AG04449 (cell line): ENCODE measurements at places on chromosomes 6 and 20.

- DNase-seq = no peak
Measured at GRCh38 chr6:9461188-9461587, 953.7 kb downstream of the TFAP2A start.

GRCh38 chr20:61850926-61851900 is 214.5 kb downstream of the TAF4 start:
- DNase-seq = peak; percentile 4

DNA sequence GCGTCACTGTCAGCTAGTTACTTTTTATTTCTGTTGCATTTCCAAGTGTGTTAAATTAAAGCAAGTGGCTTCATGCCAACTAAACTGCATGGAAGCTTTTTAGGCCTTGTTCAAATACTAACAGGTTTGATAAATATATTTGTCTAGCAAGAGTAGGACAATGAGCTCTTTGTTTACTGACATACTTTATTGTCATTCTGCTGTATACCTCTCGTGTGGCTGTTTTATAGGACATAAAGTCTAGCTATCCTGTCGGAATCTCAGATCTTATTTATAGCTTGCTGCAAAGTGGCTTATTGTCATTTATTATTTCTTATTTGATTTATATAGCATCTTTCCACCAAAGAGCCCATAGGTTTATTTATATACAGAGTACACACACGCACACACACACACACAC is 711.1 kb downstream of the KIF16B start:
- no peak for DNase-seq

GRCh38 chr6:79872303-79872702 is 75.0 kb downstream of the ELOVL4 start:
- DNase-seq = no peak

DNA sequence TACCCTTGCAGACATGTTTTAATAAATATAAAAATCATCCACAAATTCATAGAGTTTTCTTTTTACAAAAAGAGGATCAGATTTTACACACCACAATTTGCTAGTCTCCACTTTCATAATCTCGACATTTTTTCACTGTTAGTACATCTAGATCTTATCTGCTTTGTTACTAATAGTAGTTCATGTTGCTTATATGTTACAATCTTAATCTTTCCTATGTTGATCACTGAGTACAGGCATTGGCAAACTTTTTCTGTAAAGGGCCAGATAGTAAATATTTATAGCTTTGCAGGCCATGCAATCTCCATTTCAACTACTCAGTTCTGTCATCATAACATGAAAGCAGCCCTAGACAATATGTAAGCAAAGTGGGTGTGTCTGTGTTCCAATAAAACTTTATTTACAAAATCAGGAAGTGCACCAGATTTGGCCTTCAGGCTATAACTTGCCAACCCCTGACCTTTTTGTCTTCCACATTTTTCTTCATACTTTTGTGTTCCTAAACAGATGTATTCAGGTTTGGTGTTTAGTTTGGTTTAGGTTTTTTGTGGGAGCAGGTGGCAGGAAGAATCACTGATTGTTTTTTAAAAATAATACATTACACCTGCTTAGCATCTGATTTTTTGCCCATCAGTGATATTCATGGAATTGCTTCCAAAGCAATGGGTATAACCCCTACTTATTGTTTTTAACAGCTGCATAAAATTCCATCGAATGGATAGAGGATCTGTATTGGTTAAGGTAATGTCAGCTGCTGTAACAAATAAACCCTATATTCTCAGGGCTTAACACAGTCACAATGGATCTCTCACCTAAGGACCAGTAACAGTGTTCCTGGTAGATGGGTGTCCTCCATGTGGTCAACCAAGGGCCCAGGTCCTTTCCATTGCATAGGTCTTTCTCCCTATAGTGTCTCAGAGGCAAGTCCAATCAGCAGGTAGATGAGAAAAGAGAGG is 61.2 kb downstream of the EYA2 start:
- no peak for DNase-seq

- peak; percentile 19 for DNase-seq
Measured at GRCh38 chr6:109595998-109596397, 95.0 kb downstream of the AK9 start.

GRCh38 chr6:111556004-111556403 is 49.7 kb downstream of the TRAF3IP2 start:
- no peak for DNase-seq

DNA sequence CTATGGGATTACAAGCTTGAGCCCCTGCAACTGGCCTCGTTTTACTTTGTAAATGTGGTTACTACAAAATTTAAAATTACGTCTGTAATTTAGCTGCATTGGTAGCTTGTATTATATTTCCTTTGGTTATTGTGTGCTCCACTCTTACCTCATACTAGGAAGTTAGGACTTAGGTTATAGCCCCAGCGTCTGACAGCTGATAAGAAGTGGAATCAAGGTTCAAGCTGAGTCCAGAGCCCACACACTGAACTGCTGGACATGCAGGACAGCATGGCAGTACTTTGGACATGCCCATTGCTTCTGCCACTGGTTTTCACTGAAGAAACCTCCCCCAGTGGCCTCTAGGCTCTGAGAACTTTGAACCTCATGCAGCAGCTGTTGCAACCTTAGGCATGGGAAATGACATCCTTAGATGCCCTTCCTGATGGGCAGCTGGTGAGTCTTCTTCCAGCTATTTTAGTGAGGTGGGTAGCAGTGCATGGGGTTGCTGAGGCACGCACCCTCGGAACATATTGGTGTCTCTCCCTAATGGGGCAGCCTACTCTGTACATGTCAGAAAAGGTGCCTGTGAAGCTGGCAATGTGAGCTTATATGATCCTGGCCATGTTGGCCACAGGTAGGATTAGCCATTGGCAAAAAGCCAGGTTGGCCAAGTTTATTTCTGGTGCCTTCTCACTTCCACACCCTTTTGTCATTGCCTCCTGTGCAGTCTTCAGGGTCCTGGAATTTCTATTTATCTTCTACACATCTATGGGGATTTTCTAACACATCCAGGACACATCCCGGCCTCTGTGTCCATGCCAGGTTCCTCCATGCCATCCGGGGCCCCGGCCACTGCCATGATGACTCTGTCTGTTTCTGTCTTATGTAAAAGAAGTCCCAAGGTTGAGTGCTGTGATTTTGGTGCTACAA is 85.3 kb downstream of the CDS2 start:
- no peak for DNase-seq

DNA sequence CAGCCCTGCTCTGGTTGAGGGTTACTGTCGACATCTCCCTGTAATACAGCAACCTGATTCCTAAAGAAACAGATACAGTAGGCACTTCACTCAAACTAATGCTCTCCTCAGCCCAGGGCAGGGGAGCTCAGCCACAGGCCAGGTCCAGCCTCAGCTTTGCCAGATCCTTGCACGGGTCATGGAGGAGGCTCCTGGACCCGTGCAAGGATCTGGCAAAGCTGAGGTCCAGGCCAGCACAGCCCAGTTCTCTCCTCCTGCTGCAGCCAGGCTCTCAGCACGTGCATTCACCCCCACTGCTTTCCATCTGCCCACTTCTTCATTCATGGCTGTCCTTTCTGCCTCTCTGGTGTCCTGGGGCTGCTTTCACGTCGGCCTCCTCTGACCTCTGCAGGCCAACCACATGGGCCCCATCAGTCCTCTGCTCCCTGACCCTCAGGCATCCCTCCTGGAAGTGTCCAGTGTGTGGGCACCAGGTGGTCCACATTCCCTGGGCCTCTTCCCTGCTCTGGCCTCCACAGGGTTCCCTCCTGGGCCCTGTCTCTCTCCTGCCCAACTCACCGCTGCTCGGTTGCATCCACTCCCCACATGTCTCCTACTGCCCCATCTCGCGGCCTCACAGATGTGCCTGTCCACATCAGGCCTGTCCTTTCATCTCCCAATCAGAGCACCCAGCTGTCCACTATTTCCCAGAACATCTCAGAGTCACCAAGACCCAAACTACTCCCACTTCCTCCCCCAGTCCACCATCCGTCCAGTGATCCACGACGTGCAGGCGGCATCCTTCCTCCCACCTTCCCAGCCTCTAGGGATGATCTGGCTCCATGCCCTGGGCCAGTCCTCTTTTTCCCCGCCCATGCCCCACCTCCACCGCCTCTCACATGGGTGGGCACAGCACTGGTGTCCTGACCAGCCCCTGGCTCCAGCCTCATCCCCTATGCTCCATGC is 11.8 kb upstream of the CD93 start:
- DNase-seq = no peak

- DNase-seq = no peak
Measured at GRCh38 chr6:119428633-119429032, 79.1 kb upstream of the MAN1A1 start.

GRCh38 chr6:75266716-75267291 is 17.8 kb downstream of the TMEM30A start:
- DNase-seq = no peak

GRCh38 chr6:3835055-3835731 is 14.0 kb upstream of the FAM50B start:
- DNase-seq = no peak

GRCh38 chr6:65852369-65852852 is 145.4 kb upstream of the EYS start:
- no peak for DNase-seq

GRCh38 chr6:153816366-153816765 is 222.7 kb upstream of the OPRM1 start:
- no peak for DNase-seq

GRCh38 chr6:43737272-43738081 is 32.5 kb upstream of the VEGFA start:
- DNase-seq = no peak

- DNase-seq = no peak
Measured at GRCh38 chr20:645318-646106, 7.5 kb downstream of the SRXN1 start.

DNA sequence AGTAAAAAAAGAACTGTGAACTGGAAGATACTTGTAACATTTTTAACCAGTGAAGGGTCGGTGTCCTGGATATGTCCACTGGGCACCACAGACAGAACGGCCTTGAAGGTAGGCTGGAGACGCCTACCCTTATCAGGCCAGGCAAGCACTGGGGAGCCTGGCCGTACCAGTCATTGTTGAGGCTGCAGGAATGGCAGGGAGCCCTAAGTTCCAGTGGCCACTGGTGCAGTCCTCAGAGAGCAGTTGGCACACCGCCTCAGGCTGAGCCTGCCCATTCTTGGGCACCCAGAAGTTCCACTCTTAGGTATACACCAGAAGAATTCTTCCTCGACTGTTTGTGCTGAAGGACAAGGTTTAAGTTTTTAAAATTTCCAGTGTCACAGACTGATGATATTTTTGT is 20.5 kb downstream of the DNAJC5 start:
- DNase-seq = no peak

GRCh38 chr20:53611449-53611894 is 17.8 kb upstream of the ZNF217 start:
- DNase-seq = peak; percentile 98

- no peak for DNase-seq
Measured at GRCh38 chr20:4472906-4473305, 248.8 kb upstream of the PRND start.

- DNase-seq = peak; percentile 55
Measured at GRCh38 chr6:84892671-84893070, 128.3 kb upstream of the TBX18 start.

DNA sequence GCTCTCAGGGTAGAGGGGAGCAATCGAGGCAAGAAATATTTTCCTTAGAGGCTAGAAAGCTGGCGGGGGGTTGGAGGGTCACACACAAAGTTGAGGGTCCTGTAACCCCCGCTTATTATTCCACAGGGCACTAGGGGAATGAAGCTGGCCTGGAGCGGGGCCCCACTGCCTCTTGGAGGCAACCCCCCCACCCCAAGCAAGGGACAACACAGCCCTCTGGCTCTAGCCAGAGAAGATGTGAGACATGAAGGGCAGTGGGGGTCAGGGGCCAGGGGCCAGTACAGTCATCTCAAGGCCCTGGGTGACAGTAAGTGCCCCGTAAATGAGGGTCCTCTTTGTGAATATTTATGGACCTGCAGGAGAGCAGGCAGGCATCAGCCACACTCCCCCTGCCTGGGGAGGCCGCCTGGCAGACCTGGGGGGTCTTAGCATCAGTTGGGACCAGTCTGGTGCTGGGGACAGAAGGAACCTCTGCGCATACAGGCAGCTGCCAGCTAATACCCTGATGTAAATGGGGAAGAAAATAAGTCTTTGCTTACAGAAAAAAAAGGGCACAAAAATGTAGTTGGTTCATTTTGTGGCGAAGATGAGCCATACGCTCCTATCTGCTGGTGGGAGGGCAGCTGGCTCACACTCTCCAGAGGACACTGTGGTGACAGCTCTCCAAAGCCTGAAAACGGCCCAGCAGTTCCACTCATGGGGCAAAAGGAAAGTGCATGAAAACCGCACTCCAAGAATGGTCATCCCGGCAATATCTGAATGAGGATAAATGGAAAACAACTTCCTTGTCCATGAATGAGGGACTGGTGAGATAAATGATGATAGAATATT is 21.9 kb downstream of the SPATA2 start:
- DNase-seq = no peak

DNA sequence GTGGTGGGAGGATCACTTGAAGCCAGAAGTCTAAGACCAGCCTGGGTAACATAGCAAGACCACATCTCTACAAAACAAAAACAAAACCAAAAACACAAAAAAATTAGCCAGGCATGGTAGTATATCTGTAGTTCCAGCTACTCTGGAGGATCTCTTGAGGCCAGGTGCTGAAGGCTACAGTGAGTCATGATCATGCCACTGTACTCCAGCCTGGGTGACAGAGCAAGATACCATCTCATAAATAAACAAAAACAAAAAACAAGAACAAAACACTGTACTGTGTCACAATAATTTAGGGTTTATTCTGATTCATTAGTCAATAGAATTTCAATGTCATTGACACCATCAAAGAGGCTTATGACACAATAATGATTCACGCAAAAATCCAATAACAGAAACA is 1121.7 kb upstream of the MAP3K7 start:
- DNase-seq = no peak

DNA sequence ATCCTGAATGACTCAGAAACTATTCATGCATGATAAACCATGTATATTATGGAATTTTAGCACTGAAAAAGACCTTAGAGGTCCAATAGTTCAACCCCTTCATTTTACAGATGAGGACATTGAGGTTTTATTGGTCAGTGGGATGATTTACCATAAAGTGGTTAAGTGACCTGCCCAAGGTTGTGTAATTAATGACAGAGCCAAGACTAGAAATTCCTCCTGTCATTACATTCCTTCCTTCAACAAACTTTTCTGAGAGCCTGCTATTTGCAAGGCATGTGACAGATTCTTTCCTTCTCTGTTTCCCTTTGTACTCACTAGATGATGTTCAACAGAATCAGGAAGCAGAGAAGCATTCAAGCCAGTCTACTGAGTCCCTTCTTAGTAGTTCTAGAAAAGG is 170.7 kb upstream of the KCNK16 start:
- DNase-seq = no peak

DNA sequence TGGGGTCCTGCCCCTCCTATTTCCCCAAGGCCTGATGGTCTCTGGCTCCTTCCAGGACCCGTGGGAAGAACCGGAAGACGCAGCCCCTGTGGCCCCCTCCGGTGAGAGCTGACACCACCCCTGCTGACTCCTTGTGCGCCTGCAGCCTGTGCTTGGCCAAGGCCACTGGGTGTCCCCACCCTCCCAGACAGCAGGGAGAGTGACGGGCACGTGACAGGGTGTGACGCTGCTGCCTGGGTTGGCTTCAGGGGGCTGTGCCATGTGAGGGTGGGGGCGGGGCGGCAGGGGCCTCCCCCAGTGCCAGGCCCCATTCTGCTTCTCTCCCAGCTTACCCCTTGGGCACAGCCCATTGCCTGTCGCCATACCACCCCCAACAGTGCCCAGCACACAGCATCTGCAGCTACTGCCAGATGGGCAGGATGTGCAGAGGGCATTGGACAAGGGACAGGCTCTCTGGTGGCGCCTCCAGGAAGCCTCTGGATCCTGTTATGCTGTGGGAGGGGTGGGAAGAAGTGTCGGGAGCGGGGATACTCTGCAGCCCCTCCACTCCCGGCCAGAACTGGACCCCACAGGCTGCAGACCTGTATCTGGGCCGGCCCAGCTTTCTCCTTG is 2.9 kb downstream of the BIRC7 start:
- DNase-seq = no peak
